NCI-H524 treated with DMSO at 0.1 percent for 48 hours (cell line): ENCODE measurements at places on chromosomes 3 and 15.
A peak's percentile ranks its signal among the peaks of the same experiment; 100 is the strongest.

GRCh38 chr3:51622413-51622812 lies 48.6 kb upstream of the TEX264 start:
- no peak for DNase-seq

DNA sequence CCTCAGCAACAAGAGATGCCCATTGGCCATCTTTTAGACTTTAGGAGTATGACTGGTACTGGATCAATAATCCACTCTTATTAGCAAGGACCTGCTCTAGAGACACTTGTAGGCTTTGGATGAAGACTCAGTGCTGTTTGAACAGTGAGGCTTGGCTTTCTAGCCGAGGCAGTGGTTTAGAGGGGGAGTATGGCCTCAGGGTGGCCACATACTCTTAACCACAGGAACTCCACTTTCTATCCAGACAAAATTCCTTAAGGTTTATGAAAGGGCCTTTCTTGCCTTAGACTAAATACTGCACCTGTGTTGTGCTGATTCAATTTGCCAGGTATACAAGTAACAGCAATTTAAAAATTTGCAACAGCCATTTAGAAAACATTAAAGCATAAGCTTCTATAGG lies 1046.3 kb downstream of the DIPK2A start:
- no peak for DNase-seq

GRCh38 chr3:182294256-182294655 lies 499.0 kb upstream of the ATP11B start:
- no peak for DNase-seq

DNA sequence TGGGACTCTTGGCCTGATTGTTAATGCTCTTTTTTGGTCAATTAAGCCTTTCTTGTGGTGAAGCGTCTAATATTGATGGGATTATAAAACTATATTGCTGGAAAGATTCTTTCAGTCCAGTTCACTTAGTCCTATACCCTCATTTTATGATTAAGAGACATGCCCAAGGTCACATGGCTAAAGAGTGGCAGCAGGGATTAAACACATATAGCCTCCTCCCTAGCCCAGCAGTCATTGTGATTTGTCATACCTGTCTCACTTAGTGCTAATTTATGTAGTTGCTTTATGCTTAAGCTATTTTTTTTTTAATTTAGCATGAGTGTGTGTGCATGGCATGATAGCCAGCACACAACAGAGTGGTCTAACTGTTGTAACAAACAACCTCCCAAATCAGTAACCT lies 9.5 kb downstream of the PARP14 start:
- DNase-seq, result no peak

GRCh38 chr15:25824618-25825017 lies 38.5 kb downstream of the ATP10A start:
- DNase-seq, result no peak

GRCh38 chr3:27877061-27878013 lies 155.2 kb upstream of the EOMES start:
- no peak for DNase-seq

DNA sequence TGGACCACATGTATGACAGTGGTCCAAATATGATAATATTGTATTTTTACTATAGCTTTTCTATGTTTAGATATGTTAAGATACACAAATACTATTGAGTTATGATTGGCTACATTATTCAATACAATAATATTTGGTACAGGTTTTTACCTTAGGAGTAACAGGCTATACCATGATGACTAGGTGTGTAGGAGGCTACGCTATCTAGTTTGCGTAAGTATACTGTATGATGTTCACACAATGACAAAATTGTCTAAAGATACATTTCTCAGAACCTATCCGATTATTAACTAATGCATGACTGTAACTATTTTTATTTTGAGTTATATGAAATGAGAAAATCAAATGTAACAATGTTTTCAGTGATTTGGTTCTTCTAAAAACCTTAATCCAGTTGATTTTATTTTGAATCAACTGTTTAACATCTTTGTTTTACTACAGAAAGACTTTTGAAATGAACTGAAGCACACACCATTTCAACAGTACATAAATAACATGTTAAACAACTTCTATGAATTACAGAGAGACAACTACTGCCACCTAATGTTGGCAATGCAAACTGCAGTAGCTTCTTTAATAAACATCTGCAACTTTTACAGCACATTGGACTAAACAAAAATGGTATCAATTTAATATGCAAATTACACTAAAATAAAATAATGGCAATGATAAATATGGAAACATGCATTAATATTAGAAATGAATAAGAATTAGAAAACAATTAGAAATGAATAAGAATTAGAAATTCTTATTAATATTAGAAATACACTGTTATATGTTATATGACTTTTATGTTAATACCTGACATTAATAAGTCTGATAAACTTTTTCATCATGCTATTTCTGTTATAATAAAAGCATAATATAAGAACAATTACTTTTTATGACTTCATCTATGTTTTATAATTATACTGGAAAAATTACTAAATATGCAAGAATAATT lies 255.7 kb downstream of the MBNL1 start:
- DNase-seq, result peak; percentile 0

- no peak for DNase-seq
Observed at GRCh38 chr3:172856795-172857742, 106.5 kb downstream of the ECT2 start.

DNA sequence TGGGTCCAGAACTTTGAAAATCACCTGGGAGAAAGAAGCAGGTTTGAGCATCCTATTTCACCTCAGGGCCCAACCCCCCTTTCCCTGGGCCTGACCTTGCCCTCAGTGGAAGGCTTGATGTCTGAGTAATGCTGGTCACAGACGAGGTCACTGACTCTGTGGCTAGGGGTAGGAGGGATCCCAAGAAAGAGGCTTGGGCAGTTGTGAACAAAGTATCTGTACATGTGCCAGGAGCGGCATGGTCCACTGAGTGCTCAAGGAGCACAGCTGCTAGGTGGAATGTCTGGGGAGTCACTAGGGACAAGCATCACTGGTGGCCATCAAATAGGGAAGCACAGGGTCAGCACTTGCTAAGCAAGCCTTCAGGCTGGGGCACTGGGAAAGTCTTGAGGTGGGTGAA lies 7.3 kb downstream of the CCDC71 start:
- no peak for DNase-seq

- DNase-seq, result no peak
Observed at GRCh38 chr3:156350781-156351180, 204.1 kb downstream of the SSR3 start.

DNA sequence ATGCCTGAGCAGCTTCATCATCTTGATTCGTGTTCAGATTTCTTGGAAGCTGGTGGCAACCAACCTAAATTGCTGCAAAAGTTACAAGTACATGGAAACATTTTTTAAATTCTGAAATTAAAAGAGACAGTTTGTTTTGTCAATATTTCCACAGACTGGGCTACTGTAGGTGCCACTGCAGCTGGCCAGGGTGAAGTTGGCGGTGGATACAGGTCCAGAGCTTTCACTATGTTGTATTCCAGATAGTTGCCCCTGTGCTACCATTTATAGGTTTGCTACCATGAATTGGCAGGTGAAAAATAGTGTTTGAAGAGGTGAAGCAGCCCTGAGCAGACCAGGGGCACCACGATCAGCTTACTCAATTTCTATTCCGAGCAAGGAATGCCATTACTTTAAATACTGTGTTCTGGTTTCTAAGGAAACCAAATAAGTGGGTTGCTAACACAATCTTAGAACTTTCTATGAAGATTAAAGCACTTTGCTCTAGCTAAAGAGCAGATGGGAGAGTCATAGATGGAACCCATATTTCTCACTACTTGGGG lies 21.2 kb upstream of the SHC4 start:
- no peak for DNase-seq

DNA sequence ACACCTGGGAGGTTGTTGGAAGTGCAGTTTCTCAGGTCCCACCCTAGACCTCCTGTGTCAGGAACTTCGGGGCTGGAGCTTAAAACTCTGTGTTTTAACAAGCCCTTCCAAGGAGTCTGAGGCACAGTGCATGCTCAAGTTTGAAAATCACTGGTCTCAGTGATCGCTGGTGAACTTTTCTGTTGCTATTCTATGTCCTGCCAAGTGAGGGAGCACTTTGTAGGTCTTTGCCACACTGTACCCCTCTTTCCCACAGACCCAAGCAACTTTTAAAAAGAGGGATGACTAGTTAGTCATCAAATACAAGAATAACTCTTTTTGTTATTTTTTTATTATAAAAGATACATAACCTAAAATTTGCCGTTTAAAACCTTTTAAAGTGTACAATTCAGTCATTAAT lies 133.7 kb downstream of the AGBL1 start:
- no peak for DNase-seq

DNA sequence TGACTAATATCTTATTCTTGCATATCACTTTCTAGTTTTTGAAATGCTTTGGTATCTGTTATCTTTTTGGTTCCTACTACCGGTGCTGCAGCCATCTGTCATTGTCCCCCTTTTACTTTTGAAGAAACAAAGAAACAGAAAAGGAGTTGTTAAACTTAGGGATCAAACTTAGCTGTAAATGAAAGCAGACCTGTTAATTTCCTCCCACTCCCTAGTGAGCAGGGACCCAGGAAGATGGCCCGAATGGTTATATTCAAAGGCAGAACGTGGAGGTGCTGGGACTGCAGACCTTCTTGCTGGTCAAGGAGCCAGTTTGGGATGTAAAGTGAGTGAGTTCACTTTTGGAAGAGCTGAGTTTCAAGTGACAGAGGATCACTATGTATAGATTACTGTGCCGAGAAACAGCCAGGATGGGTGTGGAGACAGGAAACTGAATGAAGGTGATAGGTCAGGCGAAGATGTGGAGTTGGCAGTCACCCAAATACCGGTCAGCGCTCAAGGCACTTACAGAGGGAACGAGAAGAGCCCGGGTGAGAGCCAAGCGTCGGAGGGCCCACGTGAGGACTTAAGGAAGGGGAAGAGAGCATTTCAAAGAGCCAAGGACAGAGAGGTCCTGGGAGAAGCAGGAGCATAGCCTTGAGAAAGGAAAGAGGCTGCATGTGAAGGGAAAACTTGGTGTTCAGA lies 20.1 kb downstream of the KBTBD8 start:
- DNase-seq, result no peak

- DNase-seq, result no peak
Observed at GRCh38 chr3:105944721-105945120, 75.9 kb upstream of the CBLB start.

DNA sequence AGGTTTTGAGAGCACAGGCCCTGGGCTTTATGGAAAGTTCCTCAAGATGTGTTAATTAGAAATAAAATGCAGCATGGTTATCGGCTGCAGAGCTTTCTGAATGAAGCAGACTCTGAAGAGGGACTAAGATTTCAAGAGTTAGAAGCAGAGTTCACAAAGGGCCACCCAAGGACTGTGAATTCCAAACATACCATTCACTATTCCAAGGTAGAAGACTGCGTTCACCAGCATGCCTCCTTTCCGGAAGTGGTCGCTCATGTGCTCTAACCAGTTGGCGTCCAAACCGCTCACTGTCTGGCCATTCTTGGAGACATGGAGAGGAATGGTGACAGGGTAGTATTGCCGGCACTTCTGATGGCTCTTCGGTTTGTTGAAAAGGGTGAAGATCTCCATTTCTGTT lies 104.9 kb downstream of the OXNAD1 start:
- DNase-seq, result no peak

DNA sequence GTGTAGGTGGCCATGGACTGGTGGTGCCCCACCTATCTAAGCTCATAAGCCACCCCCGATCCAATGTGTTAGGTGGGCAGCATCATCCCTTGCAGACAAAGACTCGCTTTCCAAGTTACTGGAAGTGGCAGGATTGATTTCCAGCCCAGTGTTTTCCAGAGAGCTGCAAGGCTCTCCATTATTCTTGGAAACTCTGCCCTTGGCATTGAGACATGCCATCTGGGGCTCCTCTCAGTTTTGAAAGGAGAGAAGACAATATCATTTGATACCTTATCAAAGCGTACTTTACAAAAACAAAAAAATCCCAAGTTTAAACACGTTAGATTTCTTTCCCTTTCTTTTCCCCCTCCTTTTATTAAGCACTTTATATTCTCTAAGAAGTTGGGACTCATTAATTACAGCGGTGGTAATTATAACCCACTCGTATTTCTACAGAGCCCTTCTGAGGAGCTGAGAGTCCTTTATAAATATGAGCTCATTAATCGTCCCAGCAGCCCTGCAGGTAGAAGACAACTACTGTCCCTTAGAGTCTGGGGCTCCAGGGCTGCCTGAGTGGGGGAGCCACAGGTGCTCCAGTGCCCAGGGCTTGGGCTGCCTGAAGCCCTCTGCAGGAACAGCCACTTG lies 226.1 kb downstream of the TLE3 start:
- DNase-seq, result no peak

DNA sequence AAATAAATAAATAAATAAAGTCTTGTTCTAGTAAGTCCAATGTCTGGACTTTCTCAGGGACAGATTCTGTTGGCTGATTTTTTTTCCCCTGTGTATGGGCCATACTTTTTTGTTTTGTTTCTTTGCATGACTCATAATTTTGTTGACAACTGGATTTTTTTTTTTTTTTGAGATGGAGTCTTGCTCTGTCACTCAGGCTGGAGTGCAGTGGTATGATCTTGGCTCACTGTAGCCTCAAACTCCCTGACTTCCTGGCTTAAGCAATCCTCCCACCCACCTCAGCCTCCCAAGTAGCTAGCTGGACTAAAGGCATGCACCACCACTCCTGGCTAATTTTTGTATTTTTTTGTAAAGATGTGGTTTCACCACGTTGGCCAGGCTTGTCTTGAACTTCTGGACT lies 38.9 kb downstream of the TICRR start:
- DNase-seq, result no peak

DNA sequence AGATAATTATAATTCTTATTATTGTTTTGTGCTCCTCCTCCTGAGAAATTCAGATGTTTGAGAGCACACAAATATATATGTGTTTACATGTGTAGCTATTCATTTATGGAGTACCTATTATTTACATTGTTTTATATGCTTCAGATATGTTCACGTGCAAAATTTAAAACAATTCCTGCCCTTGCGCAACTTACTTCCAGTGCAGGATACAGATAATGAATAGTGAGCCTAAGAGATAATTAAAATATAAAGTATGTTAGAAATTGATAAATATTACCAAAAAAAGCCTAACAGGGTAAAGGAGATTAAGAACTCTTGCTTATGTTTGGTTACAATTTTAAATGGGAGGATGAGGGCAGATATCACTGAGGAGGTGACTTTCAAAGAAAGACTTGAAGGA lies 81.7 kb upstream of the DPH6 start:
- no peak for DNase-seq

DNA sequence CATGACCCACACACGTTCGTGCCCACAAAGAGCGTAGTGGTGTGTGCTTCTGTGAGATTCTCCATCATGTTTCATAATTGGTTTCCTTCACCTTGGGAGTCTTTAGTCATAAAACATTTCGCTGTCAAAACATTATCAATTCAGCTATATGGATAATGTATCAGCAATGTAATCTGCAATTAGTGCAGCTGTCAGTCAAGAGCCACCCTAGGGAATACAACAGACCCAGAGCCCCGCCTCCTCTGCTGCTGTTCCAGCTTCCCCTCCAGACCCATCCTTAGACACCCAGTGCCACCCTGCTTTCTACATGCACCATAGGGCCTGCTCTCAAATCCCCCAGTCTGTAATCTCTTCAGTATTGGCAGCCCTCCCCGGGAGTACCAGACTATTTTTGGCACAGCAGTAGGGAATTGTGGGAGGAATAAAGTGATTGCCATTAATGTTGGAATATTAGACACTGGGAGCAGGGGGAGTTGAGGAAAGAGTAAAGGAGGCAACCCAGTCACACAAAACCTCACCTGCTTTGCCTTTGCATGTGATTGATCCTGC lies 31.5 kb upstream of the C3orf80 start:
- no peak for DNase-seq
